Activated effector memory CD4-positive, alpha-beta T cell treated with anti-CD3 and anti-CD28 coated beads, Interleukin-2, amount 50 U/mL, for 16 hours (primary cell): ENCODE measurements at places on chromosomes 12 and 14.

GRCh38 chr12:12486661-12487240 is 75.9 kb downstream of the DUSP16 start:
- no peak for DNase-seq

GRCh38 chr12:122148657-122149056 is 25.4 kb downstream of the IL31 start:
- DNase-seq, result no peak

DNA sequence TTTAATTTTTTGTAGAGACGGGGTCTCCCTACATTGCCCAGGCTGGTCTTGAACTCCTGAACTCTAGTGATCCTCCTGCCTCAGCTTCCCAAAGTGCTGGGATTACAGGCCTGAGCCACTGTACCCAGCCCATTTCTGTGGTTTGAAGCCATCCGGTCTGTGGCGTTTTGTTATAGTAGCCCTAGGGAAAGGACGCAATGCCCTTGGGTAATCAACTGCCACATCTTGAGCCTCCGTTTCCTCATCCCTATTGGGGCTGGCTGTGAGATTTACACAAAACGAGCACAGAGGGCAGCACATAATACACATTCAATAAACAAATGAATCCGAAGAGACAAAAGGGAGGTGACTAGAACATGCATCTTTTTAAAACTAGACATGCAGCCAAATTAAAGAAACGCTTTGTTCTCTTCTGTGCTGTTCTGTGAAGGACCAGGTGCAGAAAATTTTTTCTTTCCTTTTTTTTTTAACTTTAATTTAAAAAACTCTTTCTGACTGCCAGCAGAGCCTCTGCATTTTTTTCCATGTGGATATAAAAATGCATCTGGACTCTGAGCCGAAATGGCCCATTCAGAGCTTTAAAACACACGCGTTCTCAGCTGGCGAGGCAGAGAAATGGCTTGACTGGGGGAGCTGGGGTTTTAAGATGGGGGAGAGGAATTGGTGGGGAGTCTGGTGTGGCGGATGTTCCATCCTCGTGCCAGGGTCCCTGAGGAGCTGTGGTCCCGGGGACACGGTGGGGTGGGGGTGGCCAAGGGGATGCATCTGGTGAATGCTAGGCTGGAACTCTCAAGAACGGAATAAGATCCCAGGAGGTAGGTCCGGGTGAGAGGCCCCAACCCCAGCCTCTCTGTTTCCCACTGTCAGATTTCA is 119.0 kb downstream of the RBM19 start:
- no peak for DNase-seq

GRCh38 chr12:121781998-121782979 is 11.2 kb downstream of the RHOF start:
- peak; percentile 88 for DNase-seq

GRCh38 chr14:89813617-89814031 is 140.9 kb downstream of the EFCAB11 start:
- DNase-seq, result no peak

- DNase-seq, result peak; percentile 81
These were observed 1.0 kb upstream of the CAMKK2 start for GRCh38 chr12:121297435-121297991.

- no peak for DNase-seq
These were observed 446.0 kb upstream of the DCN start for GRCh38 chr12:91628656-91629055.

GRCh38 chr12:5328669-5329517 is 103.0 kb upstream of the NTF3 start:
- no peak for DNase-seq

GRCh38 chr14:75438486-75439080 is 10.8 kb downstream of the JDP2 start:
- no peak for DNase-seq

DNA sequence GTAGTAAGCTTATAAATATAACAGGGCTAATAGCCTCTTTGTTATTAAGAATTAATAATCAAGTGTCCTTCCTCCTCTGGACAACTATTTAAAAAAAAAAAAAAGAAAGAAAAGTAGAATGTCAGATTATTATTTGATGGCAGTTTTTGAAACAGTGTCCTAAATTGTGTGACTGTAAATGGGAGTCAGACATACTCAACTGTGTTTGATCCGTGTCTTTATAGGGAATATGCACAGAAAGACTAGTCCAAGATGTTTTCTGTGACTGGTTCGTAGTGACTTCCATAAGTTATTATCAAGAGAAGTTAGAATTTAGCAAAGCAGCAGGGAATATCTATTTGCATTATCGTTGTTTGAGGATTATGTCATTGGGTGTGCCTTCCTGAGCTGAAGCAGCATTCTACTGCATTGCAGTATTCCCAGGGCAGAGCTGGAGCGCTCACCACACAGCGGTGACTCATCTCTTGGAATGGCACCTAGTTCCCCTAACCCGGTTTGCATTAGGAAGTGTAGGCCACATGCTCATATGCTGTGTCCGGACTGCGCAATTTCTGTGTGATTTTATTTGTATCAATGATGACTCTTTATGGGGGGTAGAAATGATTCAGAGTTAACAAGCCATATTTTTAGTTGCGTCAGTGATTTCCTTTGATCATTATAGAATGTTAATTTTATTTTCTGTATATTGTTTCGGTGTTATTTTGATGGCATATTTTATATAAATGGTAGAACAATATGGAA is 7.9 kb downstream of the DYNC1H1 start:
- no peak for DNase-seq

GRCh38 chr12:108854451-108855283 is 2.7 kb downstream of the SSH1 start:
- DNase-seq, result no peak

DNA sequence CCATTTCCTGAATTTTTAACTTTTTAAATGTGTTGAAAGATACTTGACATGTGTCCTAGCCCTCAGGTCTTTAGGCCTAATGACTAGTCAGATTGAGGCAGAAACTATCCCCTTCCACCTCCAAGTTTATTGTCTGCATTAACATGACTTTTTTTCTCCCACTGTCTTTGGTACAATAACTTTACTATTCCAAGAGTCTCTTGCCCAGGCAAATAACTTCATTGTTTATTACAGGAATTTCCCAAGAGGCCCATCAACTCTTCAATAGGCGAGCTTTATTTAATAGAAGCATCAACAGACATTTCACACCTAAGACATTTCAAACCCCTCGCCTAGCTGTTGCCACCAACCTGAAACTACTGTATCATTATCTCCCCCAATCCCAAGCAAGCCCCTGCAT is 10.7 kb downstream of the NFKBIA start:
- DNase-seq, result no peak

DNA sequence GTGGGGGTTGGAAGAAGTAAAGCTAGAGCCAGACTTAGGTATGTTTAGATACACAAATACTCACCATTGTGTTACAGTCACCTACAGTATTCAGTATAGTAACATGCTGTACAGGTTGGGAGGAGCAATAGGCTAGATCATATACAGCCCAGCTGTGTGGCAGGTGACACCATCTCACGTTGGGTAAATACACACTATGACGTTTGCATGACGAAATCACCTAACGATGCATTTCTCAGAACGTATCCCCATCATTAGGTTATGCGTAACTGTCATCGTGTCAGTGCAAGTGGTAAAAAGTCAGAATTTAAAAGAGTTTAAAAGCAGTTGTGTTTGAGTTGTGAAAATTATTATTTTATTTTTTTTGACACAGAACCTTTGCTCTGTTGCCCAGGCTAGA is 167.1 kb downstream of the APAF1 start:
- no peak for DNase-seq

- no peak for DNase-seq
These were observed 54.8 kb upstream of the RASSF8 start for GRCh38 chr12:25903603-25904245.

DNA sequence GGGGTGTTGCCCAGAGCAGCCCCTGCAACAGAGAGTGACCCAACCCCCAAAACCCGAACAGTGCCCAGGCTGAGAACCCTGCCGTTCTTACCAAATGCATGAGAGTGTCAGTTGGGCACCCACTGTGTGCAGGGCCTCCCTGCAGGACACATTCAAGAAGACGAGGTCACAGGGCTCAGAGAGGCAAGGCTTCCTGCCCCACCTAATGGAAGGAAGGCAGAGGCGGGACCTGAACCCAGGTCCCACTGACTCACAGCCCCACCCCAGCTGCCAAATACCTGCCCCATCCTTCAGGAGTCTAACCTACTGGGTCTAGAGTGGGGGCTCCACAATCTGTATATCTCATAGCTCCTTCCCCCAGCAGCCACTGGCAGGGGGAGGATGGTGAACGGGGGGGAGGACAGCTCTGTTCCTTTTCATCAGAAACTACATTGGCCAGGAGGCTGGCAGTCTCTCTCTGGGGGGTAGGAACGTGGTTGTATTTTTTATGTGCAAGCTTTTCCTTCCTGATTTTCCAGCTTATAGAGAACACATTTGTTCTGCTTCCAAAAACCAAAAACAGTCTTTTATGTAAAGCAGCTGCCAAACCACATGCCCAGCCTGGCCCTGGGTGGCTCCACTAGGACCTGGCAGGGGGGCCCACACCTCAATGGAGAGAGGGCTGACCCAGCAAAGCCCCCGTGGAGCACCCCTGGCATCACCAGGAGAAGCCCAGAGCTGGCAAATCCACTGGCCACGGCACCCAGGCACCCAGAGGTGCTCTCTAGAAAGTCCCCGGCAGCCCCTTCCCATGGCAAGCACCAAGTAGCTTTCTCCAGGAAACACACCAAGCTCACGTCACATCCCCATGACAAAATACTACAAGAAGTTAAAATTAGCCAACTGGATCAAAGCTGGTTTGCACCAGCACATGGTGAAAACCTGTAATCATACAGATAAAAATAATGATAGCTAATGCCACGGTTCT is 17.0 kb downstream of the NCOR2 start:
- no peak for DNase-seq

- DNase-seq, result no peak
These were observed 1.0 kb downstream of the RASAL1 start for GRCh38 chr12:113134521-113134951.

GRCh38 chr12:52618866-52619265 is 507 bp upstream of the KRT73 start:
- no peak for DNase-seq

- no peak for DNase-seq
These were observed 27.1 kb downstream of the DEGS2 start for GRCh38 chr14:100132161-100132902.

DNA sequence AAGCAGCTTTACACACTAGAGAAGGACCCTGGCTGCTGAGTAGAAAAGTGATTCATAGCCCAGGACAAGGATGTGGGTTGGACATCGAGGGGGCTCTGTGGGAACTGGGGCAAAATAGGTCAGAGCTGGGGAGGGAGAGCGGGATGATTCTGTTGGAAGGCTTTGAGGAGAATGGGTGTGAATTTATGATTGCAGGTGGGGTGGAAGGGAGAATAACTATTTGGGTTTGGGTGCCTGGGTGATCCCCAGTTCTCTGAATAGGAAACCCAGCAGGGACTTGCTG is 13.1 kb downstream of the SERPINA3 start:
- DNase-seq, result no peak

DNA sequence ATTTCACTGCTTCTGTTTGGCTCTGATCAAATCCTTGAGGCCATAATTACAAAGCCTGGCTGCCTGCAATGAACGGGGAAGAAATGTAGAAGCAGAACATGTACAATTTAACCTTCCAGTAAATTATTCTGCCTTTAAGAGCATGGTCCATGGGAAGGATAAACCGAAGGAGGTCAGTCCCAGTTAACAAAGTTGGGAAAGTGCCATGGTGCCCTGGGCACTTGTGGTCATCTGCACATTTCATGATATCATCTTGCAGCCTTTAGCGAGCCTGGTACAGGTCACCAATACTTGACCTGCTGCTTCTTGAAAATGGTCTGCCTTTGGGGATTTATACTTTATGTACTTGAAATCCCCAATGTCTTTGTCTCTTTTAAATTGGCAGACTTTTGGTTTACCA is 175.9 kb upstream of the KITLG start:
- no peak for DNase-seq

GRCh38 chr14:101476258-101476915 is 84.9 kb upstream of the DIO3 start:
- no peak for DNase-seq

DNA sequence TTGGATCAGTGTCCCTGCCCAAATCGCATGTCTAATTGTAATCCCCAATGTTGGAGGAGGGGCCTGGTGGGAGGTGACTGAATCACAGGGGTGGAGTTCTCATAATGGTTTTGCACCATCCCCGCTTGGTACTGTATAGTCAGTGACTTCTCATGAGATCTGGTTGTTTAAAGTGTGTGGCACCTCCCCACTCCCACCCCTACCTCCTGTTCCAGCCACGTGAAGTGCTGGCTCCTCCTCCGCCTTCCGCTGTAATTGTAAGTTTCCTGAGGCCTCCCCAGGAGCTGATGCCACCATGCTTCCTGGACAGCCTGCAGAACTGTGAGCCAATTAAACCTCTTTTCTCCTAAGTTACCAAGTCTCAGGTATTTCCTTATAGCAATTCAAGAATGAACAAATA is 67.2 kb downstream of the FERMT2 start:
- DNase-seq, result no peak

DNA sequence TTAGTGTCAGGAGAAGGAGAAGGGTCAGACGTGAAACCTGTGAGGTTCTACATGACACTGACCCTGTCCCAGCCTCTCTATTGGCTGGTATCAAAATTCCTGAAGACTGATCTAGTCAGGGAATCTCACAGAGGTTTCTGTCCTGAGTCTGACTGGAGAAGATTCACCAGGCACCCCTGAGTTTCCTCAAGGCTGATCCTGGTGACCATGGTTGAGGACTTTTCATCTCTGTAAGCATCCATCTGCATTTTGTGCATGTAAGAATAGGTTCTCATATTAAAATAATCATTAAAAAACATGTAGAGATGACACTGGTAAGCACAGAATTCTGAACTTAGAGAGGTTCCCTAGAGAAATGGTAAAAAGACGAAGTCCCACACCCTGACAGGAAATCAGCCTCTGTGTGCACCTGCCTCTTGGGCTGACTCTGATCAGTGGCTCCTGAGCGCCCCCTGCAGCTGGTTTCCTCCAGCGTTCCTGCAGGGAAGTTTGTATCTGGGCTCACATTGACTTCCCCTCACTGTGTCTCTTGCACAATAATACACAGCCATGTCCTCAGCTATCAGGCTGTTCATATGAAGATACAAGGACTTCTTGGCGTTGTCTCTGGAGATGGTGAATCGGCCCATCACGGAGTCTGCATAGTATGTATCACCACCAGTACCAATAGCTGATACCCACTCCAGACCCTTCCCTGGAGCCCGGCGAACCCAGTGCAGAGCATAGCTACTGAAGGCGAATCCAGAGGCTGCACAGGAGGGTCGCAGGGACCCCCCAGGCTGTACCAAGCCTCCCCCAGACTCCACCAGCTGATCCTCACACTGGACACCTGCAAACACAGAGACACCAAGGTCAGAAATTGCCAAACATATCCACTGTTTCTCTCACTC is 991.9 kb downstream of the TMEM121 start:
- DNase-seq, result peak; percentile 91

DNA sequence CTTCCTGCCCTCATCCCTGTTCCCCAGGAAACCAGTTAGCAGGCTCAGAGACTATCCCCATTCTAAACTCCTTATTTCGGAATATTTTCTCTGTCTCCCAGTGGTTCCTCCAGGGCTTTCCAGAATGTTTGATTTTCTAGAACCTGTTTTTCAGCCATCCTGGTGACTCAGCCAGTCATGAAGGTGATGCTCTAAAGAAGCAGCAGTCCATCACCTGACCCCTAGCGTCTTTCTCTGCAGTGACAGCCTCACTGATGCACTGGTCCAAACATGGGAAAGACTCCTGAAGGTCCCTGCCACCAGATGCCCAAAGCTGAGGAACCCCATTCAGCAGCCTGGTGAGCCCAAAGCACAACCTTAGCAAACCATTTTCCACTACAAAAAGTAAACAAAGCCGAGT is 212.6 kb downstream of the PHETA1 start:
- no peak for DNase-seq

- DNase-seq, result no peak
These were observed at the start of gene HOXC13 for GRCh38 chr12:53938326-53939140. Gene HOXC13 (plus strand): TSS chr12:53938831. CDS start chr12:53938907, 76 bp downstream.
